Naive thymus-derived CD4-positive, alpha-beta T cell (primary cell): ENCODE measurements at places on chromosomes 4 and X.

GRCh38 chrX:56726605-56727004 is 2.4 kb upstream of the NBDY start:
- peak; percentile 42 for DNase-seq

- no peak for DNase-seq
Observed at GRCh38 chr4:177267911-177268310, 41.8 kb upstream of the NEIL3 start.

DNA sequence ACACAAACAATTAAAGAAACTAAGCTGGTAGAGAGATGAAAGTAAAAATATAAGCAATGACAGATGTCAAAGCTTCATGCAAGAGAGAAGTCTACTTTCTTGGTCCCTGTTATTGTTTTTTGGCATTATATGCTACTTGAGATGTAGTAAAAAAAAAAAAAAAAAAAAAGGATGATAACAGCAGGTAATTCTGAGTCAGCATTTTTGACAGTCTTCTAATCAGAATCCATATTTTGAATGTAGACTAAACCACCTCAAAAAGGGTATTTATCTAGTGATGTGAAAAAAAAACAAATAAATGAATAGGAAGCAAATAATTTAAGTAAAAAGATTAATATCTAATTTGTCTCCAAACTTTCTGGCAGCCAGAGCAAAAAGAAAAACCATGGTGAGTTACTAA is 422.2 kb upstream of the CPEB2 start:
- DNase-seq, result no peak

- no peak for DNase-seq
Observed at GRCh38 chr4:186485150-186485549, 70.2 kb downstream of the MTNR1A start.

DNA sequence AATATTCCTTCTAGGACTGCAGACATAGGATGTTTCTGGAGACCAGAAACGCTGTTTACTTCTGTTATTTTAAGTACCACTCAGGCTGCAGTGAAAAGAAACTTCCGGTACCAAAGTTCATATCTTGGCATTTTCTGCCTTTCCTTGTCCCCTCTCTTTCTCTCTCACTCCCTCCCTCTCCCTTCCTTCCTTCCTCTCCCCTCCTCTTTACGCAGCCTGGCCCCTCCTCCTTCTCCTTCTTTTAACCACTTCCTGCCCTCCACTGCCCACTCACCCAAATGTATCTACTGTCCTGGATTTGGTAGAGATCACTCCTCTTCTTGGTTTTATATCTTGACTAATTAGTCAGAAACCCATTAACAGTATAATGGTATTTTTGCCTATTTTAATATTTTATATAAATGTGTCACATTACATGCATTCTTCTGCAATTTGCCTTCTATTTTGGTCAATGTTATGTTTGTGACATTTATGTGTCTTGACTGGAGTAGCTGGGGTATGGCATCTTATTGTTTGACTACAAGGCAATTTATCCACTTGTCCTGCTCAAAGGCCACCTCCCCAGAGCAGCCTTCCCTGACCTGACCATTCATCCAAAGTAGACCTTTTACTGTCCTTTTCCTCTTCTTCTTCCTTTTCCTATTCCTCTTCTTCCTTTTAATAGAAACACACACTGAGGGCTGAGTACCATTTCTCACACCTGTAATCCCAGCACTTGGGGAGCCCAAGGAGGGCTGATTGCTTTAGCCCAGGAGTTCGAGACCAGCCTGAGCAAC is 56.9 kb downstream of the BCOR start:
- DNase-seq, result no peak

DNA sequence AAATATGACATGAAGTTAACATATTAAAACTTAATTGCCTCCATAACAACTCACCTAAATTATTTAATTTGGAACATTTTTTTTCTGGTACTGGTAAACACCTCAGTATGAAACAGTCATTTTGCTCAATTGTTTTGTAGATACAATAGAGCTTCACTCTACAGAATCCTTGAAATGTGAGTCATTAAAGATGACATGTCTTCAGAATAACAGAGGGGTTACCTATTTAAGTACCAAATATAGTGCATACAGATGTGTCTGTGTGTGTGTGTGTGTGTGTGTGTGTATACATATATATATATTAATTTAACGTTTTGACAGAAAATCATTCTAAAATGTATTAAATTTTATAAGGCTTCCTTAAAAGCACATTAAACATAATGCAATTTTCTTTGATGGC is 297.6 kb downstream of the INPP4B start:
- no peak for DNase-seq

GRCh38 chr4:180086480-180087190 is 2156.6 kb upstream of the TENM3 start:
- DNase-seq, result no peak

DNA sequence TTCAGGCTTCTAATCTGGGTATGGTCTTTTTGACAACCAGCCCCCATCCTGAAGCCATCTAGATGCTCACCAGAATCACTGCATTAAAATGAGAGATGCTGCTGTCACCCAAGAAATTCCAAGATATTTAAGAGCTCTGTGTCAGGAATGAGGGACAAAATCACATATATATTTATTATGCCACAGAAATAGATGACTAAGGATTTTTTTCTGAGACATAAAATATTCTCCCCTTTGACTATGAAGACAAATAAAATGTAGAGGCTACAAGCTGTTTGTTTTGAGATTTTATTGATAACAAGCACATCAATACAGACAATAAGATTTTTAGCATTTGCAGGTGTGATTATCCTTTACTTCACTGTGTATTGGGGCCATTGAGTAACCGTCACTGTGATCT is 77.4 kb downstream of the COMMD8 start:
- DNase-seq, result no peak

GRCh38 chr4:99587309-99587708 is 12.7 kb downstream of the MTTP start:
- DNase-seq, result no peak

DNA sequence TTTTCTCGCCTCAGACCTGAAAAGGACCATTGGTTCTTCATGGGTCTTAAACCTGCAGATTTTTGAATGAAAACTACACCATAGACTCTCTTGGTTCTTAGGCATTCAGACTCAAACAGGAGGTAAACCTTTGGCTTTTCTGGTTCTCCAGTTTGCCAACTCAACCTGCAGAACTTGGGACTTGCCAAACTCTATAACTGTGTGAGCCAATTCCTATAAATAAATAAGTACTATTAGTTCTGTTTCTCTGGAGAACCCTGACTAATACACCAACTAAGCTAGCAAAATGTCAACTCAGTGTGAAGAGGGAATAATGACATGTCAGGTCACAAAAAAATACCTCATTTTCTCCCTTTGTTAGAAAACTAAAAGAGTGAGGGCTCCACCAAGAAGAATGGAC is 374.6 kb downstream of the RAB28 start:
- no peak for DNase-seq

DNA sequence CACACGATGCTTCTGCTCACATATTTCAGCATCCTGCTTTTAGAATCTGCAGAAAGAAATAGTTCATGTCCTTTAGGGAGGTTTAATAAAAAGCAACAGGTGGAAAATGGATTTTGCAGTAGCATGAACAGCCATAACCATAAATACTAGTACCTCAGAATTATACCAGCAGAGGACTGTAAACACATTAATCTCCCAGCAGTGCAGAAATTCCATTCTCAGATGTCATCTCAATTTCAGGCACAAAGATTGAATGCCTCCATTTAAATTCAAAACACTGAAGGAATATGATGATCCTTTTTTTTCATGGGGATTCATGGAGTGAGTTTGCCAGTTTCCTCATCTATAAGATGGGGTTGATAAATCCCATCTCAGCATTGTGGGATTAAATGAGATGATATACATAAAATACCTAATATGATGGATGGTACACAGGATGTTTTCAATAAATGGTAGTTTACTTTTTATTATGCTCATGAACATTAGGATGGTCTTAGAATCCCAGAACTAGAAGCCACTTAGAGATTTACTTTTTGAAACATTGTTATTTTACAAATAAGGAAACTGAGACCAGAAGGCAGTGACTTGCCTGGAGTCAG is 566 bp upstream of the LIMCH1 start:
- DNase-seq, result no peak

DNA sequence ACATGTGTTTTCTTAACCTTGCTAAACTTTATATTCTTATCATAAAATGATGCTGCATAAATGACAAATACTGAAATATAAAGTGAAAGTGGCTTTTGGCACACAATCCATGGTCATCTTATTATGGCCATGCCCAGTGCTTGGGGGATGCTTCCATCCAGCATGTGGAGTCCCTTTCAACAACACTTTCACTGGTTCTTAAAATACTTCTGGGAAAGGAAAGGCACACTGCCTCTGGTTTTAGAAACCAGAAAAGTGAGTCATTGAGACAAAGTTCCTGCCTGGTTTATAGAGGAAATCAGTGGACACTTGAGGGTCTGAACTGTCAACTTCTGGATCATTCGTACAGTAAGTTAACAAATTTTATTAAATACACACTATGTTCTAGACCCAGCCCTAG is 248.0 kb upstream of the ADAMTS3 start:
- DNase-seq, result no peak

DNA sequence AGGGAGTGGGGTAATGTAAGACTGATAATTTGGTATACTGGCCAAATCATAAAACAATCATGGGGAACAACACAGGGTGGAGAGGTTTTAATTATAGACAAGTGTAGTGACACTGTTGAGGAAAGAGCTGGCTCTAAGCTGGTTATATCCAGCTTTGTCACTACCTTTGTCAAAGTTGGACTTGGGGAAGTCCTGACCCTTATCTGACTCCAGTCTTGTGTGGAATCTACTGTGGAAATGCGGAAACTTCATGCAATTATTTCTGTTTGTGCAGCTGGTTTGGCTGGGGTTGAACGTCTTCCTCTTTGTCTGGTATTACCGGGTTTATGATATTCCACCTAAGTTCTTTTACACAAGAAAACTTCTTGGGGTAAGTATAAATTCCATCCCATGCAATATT is 2.0 kb downstream of the CYBB start:
- DNase-seq, result no peak

- DNase-seq, result no peak
Observed at GRCh38 chr4:63528256-63528991, 880.8 kb downstream of the TECRL start.

DNA sequence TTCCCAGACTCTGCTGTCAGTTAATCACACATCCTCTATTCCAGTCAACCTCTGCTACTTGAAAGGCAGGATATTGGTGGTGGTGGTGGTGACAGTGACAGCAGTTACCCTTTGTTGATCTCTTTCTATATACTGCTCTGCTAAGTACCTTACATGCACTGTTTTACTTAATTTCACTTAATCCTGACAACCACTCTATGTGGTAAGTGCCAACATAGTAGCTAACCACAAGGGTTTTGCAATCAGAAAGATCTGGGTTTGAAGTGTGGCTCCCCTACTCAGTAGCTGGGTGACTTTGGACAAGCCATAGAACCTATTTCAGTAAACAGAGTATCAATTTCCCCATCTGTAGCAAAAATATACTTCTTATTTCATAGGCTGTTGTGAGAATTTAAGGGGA is 24.2 kb upstream of the F9 start:
- no peak for DNase-seq

DNA sequence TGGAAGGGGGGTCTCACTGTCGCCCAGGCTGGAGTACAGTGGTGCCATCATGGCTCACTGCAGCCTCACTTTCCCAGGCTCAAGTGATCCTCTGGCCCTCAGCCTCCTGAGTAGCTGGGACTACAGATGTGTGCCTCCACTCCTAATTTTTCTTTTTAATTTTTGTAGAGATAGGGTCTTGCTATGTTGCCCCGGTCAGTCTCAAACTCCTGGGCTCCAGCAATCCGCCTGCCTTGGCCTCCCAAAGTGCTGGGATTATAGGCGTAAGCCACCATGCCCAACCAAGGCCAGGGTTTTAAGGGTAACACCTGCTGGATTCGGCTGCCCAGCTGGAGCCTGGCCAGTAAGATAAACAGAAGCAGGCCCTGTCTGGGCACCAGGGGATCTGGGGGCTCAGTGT is 3.4 kb downstream of the TREX2 start:
- no peak for DNase-seq

- DNase-seq, result no peak
Observed at GRCh38 chr4:128608006-128608405, 201.5 kb upstream of the JADE1 start.

- DNase-seq, result no peak
Observed at GRCh38 chr4:15100994-15101695, 98.9 kb downstream of the CPEB2 start.

DNA sequence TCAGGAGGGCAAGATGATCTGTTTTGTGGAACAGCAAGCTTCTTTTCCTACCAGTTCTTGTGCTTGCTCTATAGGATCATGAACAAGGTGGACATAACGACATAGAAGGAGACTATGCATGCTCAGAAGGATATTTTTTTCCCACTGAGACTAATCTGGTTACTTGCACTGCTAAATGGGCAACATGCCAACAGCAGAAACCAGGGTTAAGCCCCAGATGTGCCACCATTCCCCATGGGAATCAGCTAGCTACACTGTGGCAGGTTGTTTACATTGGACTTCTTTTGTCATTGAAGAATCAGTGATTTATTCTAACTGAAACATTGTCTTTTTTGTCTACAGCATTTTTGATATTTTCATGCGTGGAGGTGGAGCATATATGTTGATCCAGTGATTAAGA is 165.6 kb downstream of the C4orf33 start:
- no peak for DNase-seq

GRCh38 chrX:72117636-72118210 is 14.0 kb downstream of the RTL5 start:
- no peak for DNase-seq

- no peak for DNase-seq
Observed at GRCh38 chr4:8364141-8364540, 76.4 kb downstream of the ACOX3 start.

DNA sequence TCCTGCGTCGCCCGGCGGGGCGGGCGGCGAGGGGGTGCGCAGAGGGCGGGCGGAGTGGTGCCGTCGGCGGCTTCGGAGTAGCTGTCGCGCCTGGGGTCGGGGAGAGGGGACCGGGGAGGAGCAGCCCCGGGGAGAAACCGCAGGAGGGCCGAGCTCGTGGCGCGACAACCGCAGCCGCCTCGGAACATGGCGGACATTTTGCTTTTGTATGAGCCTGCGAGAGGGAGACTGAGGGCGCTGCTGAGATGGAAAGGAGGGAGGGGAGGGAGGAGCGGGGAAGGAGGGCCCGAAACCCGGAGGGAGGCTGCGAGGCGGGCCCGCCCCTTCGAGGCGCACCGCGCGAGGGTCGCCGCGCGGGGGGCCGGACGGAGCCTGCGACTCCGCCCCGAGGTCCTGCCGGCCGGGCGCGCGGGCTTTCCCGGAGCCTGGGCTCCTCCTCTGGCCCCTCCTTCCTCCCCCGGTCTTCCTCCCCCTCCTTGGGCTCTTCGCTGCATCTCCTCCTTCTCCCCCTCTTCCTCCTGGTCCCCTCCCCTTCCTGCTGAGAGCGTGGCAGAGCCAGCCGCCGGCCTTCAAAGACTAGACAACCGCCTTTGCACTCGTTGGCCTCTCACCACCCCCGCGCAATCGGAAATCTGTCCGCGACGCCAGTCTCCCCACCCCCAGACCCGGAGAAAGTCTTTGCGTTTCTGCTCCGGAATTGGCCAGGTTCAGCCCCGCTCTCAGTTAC is 1.1 kb downstream of the INTS6L start:
- peak; percentile 82 for DNase-seq

DNA sequence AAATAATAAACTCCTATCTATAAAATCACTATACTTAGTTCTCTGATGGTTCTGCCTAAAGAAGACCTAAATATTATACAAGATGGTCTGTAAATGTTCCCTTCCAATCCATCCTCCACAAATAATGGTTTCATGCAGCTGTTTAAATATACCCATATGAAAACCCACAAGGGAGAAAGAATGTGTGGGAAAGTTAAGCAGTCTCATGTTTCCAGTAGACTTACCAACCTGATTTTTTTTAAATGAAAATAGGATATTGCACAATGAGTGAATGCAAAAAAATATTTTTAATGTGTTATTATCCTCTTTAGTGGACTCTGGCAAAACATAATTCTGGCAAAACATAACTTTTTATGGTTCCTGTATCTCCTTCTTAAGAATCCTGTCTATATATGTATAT is 23.3 kb downstream of the CAMK2D start:
- DNase-seq, result no peak
